NCI-H2171 treated with DMSO at 0.1 percent for 48 hours (cell line): ENCODE measurements at places on chromosomes 3 and 15.

GRCh38 chr3:167940241-167940640 lies 155.5 kb downstream of the GOLIM4 start:
- no peak for DNase-seq

GRCh38 chr15:66673410-66674322 lies 28.4 kb upstream of the SMAD6 start:
- no peak for DNase-seq

GRCh38 chr15:78208887-78209645 lies 25.3 kb downstream of the ACSBG1 start:
- DNase-seq = no peak

DNA sequence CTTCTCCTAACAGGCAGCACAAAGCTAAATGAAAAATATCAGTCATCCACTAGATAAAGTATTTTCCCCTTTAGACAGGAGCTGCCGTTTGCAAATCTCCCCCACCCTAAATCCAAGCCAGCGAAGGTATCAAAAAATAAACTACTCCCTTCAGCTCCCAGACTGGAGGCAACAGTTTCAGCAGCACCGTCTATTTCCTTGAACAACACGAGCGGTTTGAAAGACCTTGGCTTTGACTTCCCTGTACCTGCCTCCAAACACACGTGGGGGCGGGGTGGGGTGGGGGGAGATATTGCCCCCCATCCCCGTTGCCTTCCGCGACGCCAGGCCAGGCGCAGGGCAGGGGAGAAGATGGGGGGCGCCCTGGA lies 832 bp upstream of the CACNA1D start:
- no peak for DNase-seq

DNA sequence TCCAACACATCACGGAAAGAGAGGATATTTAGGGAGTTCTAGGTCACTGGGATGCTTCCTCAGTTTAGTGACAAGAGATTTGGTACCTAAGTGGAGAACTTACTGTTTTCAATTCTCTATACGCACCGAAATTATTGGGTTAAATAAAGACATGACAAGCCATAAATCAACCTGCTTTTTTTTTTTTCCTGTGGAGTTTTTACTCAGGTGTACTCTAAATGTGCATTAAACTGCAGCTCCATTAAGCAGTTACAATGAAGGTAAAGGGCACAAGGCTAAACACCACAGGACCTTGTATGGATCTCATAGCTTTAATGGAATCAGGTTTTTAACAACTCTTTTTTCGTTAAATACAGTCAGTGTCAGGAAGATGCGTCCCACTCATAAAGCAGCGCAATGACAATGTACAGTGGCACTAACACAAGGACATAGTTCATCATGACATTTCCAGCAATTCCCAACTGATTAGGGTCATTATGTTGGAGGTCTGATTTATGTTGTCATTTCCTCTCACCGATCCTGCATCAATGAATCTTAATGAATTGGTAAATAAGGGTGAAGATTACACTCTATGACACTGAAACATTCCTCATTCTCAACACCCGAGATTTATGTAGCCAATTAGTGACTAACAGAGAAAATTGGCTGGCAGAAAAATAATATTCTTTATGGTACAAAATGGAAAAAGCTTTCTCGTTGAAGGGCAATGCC lies 355.2 kb downstream of the FOXP1 start:
- no peak for DNase-seq

DNA sequence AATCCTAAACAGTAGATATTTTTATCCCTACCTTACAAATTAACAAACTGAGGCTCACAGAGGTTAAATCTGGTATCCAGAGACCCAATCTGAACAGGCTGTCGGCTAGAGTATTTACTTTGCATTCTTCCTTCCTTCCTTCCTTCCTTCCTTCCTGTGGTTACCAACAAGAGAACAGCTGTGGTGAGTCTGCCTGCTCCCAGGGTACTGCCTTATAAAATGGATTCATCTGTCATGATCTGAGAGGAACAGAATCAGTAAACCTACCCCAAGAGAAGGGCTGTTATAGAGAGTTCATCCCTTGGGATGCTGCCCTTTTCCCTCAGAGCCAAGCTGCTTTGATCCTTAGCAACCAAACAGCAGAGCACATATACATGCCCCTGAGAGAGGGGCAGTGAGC lies 3.6 kb downstream of the GADL1 start:
- peak; percentile 20 for DNase-seq

GRCh38 chr15:39558421-39558820 lies 22.5 kb upstream of the THBS1 start:
- peak; percentile 94 for DNase-seq

DNA sequence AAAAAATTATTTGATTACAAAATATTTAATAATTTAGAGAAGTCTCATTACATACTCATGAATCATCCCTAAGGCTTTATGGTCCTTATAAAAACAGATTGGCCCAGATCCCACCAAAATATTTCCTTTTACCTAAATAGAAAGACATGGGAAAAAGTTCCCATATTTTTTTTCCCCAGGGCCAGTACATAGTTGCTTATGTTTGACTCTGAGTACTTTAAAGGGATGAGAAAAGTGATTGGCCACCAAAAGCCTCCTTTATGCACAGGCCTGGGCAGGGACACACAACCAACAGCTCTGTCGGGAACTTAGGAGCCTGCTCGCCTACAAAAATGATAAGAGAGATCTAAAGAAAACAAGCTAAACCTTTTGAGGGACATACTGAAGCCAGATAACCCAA lies 22.3 kb downstream of the KCNAB1 start:
- no peak for DNase-seq

DNA sequence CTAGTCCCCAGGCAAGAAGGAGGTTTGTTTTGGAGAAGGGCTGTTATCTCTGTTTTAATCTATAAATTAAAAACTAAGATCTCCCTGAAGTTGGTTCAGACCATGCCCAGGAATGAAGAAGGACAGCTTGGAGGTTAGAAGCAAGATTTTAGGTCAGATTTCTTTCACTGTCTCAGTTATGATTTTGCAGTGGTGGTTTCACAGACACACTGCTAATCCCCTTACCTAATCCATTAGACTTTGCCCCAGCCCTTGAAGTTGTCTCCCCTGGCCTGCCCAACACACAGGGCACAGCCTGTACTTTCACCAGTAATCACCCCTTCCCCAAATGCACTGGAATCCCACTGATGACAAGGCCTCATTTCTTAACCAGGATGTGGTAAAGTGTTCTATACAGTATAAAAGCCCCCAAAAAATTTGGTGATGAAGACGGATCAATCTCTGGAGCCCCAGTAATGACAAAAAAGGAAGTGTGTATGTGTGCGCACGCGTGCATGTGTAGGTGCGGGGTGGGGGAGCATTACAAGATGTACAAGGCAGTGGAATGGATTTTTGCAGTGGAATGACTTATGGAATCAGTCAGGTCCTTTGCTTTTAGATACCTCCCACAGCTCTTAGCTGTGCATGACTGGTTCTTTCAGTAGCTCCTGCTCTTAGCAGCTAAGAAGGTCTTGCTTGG lies 73.1 kb upstream of the TERB2 start:
- no peak for DNase-seq

GRCh38 chr15:85785887-85786780 lies 8.6 kb downstream of the KLHL25 start:
- peak; percentile 74 for DNase-seq

- no peak for DNase-seq
These were observed 9.6 kb downstream of the KBTBD13 start for GRCh38 chr15:65085990-65086679.

DNA sequence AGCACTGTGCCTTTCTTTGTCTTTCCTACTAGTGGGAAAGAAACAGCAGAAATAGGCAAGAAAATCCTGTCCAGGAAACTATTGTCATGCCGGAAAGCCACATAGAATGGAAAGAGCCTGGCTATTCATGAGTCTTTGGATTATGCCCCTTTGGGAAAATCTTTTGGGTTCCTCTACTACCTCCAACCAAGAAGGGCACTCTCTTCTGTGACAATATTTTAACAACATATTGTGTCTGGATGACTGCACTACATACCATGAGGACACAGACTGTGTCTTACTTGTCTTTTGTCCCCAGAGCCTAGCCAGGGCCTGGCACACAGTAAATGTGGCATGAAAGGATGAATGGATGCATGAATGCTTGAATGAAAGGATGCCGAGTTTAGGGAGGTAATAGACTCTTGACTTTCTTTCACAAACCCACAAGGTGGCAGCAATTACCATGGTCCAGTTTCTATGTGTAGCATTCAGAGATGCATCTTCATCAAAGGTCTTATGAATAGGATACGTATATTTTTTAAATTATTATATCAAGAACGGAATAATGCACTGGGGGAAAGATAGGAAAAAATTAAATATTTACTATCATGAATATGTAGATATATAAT lies 30.3 kb downstream of the ARL14 start:
- DNase-seq = peak; percentile 75
